ENCODE measurements at places on chromosomes 11 and 22.

GRCh38 chr11:71139516-71140205, 112.7 kb downstream of the SHANK2 start:
- DNase-seq: no peak

GRCh38 chr22:37760152-37760551, 47.6 kb upstream of the GCAT start:
- DNase-seq: no peak

DNA sequence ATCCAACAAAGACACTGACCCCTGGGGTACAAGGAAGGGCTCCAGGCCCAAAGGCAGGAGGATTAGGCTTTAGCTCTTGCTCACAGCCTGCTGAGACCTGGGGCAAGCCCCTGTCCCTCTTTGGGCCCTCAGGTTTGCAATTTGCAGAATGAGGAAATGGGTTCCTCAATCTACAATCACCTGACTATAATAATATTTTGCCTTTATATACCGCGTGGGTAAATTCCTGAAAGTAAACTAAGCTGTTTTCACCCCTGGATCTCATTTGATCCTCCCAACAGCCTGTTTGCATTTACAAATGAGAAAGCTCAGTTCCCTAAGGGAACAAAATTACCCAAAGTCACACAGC, 797 bp downstream of the STARD10 start:
- DNase-seq: no peak

DNA sequence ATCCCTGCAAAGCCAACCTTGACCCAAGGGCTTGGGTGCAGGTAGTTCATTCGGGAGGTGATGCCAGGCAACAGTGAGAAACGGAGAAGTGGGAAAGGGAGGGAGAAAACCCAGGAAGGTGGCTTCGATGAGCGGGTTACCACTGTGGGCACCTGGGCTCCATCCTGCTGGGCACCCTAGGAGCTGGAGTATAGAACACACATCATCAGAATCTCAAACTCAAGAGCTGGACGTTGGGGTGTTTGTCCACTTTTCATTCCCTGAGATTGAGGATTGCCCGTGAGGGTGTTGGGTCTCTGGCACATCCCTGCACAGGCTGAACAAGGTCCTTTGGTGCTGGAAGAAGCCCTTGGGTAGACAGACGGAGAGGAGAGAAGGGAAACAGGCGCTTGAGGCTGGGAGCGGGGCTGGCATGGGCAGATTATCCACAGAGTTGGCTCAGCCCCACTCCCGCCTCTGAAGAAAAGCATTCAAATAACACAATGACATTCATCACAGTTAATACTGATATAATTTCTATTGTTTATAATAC, 70.4 kb downstream of the LRRC32 start:
- no peak for DNase-seq

- no peak for DNase-seq
These were observed 17.7 kb upstream of the MS4A7 start for GRCh38 chr11:60360621-60361020.

DNA sequence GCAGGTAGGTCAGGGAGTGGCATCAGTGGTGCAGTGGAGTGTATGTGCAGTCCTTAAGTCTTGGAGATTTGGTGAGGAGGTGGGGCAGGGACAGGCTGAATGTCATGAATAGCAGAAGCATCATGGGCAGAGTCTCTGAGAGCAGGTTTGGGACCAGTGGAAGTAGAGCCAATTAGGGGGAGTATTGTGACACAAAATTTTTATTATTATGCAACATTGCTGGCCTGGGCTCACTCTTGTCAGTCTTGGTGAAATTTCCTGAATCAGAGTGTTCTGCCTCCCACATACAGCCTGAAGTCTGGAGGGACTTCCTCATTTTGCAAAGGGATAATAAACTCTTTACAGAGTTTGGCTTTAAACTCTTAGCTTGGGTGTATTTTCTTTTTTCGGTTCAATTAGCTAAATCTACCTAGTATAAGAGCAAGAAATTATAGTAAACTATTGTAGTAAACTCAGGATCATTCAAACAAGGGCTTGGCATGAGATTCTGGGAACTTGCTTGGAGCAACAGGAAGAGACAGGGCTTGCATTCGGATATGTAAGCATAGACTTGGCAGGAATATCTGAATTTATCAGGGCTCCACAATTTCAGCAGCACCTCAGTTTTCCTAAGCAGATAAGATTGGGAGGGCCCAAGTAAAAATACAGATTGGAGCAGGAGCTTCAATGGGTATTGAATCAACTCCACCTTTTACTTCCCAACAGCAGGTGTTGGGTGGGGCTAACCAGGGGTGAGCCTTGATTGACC, 67.7 kb downstream of the FDX1 start:
- no peak for DNase-seq

DNA sequence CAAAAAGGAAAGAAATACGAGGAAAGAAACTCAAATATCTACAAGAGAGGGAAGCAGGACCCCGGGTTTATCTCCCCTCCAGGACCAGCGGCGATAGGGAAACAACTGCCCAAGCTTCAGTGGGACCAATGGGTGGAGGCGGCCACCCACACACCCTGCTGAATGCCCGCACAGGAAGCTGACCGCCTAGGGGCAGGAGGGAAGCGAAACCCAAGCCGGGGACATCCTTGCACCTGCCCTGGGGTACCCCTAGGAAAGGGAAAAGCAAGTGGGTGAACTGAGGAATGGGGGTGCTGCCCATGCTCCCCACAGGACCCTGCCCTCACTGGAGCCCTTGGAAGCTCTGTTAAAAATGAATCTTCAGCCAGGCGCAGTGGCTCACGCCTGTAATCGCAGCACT, 27.6 kb upstream of the HMOX1 start:
- no peak for DNase-seq

DNA sequence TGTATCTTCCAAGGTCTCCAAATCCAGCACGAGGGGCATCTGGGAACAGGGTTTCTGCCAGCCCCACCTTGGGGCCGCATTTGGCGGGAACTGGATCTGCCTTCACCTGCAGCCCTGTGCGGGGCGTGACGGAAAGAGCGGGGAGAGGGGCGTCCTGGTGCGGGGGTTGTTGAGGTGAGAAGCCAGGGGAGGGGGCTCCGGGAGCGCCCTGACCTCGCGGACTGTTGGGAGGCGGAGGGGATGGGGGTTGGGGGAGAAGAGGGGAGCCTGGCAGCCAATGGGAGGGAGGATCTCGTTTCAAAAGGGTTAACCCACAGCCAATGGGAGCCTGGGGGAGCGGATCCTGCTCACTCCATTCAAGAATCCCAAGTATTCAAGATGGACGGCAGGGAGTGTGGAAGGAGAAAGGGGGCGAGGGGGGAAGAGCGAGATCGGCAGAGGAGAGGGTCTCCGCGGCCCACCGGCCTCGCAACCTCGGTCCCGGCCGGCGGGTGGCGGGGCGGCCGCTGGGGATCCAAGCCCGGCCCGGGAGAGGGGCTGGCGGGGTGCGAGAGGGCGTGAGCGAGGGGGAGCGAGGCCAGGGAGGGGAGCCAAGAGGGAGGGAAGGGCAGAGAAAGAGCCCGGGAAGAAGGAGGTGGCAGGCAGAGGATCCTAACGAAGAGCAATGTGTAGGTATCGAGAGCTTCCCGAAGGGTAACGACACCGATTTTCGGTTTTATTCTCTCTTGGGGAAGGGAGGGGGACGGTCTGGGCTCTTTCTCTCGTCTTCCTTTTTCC, 11.5 kb downstream of the YPEL4 start:
- no peak for DNase-seq

DNA sequence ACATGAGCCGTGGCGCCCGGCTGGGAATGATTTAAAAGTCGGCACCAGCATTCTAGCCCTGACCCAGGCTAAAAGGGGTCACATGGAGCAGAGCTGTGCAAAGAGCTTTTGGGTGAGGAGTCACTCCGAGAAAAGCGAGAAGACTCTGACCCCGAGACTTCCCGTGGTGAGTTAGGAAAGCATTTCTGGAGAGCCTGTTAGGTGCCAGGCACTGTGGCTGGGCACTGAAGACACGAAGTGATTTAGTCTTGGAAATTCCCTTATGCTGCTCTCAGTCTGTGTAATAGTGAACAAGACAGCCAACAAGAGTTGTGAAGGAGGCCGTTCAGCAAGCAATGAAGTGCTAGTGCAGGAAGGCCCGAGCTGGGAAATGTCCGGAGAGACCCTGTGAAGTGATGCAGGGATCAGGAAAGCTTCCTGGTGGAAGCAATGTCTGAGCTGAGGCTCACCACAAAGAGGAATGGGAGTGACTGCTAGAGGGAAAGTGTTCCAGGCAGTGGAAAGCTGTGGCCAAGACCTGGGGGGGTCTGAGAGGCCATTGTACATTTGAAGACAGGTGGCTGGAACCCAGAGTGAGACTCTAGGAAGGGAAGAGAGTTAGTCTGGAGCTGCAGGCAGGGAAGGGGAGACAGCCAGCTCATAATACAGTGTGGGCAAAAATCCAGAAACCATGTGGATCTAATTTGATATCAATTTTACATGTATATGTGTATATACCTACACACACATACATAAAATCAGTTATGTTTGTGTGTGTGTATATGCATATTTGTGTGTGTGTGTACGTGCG, 31.6 kb downstream of the MARK2 start:
- DNase-seq: no peak

DNA sequence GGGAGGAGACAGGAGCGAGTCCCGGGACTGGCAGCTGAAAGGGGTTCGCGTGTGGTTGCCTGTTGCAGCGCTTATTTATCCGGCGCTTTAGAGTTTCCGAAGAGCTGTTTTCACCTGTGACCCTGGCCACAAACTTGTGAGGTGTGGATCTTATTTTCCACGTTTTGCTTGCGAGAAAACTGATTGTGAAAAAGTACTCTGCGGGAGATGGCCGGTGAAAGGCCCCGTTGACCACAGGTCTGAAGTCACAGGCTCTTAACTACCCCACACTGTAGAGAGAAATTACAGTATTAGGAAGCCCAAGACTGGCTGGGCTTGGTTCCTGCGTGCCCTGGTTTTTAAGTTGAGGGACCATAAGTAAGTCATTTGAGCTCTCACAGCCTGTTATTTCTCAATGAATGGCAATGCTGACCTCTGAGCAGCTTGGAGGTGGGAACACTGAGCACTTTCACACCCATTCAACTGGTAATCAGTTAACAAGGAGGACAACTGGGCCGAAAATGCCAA, 379 bp upstream of the RAB38 start:
- DNase-seq: no peak

DNA sequence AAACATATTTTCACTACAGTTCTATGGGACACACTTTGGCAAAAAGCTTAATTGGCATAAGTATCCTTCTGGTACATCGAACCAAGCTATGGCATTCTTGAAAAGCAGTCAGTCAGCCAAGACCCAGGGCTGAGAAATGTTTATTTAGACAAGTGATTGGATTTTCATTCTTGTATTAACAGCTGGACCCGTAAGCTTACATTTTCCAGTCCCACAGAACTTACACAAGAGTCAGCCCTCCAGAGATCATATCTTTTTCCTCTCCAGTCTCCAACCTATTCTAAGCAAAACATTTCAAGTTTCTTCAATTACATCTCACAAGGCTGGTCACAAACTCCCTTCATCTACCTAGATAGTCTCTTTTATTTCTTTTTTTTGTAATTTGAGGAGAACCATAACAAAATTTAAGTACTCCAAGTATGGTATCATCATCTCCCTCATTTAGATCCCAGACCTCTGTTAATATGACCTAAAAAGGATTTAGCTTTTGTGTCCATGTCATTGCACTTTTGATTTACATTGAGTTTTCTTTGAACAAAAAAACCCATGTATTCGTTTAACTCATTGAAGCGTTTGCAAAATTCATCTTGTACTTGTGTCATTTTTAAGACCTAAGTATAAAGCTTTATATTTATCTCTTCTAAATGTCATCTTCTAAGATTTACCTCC, 67.9 kb upstream of the GRK3 start:
- no peak for DNase-seq

- no peak for DNase-seq
These were observed 1.1 kb downstream of the TLCD5 start for GRCh38 chr11:120326228-120326627.

GRCh38 chr11:12258451-12258850, 118.9 kb upstream of the PARVA start:
- no peak for DNase-seq

- DNase-seq: no peak
These were observed 138.9 kb downstream of the MPPED1 start for GRCh38 chr22:43550672-43551071.

GRCh38 chr11:117745346-117745745, 51.7 kb downstream of the DSCAML1 start:
- no peak for DNase-seq

DNA sequence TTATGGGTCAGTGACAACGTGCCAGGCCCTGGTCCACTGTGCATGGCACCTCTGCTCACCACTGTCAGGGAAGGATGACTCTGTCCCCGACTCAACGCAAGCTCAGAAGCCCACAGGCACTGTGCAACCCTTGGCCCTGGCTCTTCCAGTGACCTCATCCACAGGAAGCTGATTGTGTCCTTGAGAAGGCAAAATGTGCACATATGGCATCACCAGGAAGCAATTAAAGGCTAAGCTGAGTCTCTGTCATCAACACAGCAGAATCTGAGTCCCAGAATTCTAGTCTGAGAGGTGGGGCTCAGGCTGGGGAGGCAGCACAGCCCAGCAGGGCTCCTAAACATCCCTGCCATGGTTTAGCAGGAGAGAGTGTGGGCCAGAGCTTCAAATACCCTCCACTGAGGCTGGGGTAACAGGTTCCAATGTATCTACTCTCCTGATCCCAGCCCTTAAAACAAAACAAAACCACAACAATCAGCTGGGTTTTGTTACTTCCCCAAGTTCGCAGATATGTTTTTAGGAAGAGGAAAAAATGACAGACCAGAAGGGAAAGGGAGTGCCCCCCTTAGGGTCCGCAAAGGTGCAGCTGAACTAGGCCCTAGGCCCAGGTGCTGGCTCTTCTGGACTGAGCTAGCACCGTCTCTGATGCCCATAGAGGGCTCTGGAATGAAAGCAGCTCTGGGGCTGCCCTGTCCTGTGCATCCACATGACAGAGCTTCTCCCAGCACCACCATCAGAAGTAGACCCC, 33.5 kb upstream of the GNAZ start:
- no peak for DNase-seq

DNA sequence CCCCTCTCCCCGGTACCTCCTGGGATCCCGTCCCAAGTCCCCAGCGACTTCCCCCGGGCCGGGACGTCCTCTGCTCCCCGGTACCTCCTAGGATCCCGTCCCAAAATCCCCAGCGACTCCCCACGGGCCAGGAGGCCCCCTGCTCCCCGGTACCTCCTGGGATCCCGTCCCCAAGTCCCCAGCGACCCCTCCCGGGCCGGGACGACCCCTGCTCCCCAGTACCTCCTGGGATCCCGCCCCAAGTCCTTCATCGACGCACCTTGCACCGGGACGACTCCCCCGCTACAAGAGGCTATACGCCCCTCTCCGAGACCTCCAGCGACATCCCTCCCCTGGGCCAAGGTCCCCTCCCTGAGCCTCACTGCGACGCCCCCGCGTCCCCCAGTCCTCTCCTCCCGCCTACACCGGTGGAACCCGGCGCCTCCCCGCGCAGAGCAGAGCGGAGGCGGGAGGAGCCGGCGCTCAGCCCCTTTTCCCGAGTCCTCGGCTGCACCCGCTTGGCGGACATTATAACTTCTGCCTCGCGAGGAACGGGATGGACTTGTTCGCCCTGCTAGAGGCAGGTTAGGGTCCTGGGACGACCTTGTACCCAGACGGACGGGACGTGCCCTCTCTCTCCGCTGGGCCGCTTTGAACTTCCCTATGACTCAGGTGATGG, 912 bp downstream of the KREMEN1 start:
- DNase-seq: no peak

GRCh38 chr22:47200273-47201051, 438.0 kb downstream of the TBC1D22A start:
- no peak for DNase-seq
